SW480 (cell line): ENCODE measurements at places on chromosomes 3 and 15.
A peak's percentile ranks its signal among the peaks of the same experiment; 100 is the strongest.

- DNase-seq, result no peak
These were observed 167.3 kb downstream of the NECTIN3 start for GRCh38 chr3:111238885-111239284.

DNA sequence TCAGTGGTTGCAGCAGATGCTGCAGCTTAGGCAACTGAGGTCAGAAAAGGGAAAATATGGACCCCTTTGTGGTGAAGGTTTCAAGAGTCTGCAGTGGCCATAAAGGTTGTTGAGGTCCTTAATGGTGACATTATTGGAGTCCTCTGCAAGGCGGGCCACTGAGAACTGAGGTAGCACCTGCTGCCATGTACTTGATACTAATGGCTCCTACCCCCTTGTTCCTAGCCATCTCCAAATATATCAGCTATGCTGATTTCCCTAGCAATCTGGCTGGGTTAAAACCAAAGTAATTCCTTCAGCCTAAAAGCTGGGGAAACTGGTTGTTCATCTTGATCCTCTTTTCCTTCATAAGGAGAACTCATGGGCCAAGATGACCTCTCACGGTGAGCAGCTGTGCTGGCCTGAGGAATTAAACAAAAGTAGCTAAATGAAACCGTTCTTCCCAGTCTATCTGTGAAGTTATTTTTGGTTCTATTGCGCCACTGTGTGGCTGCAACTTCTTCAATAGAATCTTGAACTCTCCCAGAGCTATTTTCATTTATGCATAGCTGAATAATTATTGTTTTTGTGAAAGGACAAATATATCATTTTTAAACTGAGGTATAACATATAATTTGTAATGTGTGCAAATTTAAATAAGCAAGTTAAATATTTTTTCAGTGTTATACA is 76.1 kb upstream of the PLSCR4 start:
- peak; percentile 13 for DNase-seq

DNA sequence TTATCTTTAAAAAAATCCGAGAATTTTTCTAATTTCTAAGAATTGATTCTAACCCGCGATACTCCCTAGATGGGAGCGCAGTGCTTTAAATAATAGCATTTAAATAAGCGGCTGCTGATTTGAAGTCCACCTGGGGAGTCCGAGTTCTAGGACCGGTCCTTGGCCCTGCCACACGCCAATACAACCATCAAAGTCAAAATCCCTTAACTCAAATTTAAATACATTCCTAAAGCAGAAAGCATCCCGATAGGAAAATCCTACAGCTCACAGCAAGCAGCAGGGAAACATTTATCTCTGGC is 508 bp upstream of the ECT2 start:
- no peak for DNase-seq

- DNase-seq, result no peak
These were observed 53.4 kb downstream of the USP13 start for GRCh38 chr3:179706233-179706632.

DNA sequence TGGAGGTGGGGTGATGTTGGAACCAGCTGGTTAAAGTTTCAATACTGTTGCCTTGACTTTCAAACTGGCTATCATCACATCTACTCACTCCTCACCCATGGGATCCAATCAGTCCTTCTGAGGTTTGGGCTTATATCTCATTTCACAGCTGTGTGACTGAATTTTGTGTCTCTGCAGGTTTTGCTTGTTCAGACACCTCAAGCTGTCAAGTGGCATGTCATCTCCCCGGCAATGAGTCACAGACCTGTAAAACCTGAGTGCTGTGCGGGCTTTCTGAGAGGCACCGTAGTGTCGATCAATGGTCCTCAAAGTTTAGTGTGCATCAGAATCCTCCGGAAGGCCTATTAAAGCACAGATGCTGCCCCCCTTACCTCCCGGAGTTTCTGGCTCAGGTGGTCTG is 86.4 kb upstream of the RORA start:
- no peak for DNase-seq

DNA sequence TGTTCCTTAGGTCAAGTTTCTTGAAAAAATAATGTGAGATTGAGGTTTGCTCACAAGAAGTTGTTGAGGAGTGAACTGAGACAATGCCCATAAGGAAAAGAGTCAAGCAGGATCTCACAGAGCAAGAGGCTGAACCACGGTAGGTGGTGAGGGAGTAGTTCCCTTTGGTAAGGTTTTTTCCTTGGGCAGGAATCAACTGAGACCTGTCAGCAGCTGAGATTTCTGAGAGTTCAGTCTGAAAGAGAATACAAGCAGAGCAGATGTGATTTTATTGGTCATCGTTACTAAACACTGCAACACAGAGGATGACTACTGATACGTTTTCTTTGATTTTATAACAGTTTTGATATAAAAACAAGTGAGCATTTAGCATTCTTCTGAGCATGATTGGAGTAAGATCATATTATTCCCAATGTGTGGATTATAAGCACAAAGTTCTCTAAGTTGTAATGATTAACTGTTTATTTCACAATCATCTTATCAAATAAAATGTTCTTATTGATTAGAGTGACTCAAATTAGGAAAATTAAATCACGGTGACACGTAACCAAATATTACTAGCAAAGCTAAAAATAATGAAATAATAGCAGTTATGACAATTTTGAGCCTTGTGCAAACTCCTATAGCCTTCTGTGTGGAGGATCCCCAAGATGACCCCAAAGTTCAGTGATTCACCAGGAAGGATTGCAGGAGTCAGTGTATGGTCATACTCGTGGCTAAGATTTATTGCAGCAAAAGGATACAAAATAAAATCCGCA is 346.2 kb upstream of the ZNF717 start:
- no peak for DNase-seq

DNA sequence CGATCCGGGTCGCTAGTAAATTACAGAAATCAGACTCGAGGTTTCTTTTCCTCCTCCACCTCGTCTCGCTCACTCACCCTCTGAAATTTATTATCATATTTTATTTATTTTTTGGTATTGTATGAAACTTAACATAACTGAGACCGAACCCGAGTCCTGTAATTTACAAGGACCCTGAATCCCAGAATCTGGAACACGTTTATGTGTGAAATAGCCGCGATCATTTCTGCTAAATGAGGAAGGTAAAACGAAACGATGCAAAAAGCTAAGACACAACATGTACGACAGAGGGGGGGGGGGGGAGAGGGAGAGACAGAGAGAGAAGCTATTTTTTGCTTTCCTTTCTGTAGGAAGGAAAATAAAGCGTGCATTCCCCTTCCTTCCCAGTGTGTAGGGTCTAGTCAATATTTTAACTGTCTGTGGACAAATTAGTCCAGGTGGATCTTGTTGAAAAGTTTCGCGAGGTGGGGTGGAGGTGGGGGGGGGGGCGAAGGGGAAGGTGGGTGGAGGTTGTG is 1.6 kb downstream of the BBX start:
- peak; percentile 29 for DNase-seq

GRCh38 chr3:164927728-164928127 is 150.6 kb downstream of the SI start:
- no peak for DNase-seq

DNA sequence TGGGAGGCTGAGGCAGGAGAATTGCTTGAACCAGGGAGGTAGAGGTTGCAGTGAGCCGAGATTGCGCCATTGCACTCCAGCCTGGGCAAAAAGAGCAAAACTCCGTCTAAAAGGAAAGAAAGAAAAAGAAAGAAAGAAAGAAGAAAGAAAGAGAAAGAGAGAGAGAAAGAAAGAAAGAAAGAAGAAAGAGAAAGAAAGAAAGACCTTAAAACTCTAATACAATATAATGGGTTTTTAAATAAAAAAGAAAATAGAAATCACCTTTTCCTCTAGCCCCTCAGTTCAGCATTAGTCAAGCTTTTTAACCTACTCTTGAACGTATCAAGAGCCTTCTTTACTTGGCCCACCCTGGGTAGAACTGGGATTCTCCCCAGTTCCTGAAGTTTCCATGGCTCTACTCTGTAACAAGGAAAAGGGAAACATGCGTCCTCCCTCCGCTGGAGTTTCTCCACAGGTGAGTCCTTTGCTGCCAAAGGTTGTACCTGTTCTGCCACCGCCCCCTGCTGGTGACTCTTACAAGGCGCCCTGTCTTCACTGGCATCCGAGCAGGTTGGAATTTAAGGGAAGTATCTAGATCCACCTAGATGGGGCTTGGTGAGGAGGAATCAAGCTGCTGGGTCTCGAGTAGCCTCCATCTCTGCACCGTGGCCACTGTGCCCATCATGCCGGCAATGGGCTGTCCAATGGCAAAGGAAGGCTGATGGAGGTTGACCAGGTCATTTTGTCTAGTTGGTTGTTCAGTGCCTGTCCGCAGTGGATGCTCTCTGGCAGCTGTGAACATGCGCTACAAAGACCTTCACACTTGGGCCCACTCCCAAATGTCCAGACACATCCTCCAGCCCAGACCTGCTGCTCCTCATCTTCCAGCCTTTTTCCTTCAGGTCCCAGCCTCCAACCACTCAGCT is 20.6 kb upstream of the EPHB3 start:
- DNase-seq, result peak; percentile 87

GRCh38 chr15:75407083-75407482 is 38.7 kb upstream of the MAN2C1 start:
- no peak for DNase-seq

GRCh38 chr3:156417559-156418132 is 137.3 kb downstream of the SSR3 start:
- DNase-seq, result no peak

DNA sequence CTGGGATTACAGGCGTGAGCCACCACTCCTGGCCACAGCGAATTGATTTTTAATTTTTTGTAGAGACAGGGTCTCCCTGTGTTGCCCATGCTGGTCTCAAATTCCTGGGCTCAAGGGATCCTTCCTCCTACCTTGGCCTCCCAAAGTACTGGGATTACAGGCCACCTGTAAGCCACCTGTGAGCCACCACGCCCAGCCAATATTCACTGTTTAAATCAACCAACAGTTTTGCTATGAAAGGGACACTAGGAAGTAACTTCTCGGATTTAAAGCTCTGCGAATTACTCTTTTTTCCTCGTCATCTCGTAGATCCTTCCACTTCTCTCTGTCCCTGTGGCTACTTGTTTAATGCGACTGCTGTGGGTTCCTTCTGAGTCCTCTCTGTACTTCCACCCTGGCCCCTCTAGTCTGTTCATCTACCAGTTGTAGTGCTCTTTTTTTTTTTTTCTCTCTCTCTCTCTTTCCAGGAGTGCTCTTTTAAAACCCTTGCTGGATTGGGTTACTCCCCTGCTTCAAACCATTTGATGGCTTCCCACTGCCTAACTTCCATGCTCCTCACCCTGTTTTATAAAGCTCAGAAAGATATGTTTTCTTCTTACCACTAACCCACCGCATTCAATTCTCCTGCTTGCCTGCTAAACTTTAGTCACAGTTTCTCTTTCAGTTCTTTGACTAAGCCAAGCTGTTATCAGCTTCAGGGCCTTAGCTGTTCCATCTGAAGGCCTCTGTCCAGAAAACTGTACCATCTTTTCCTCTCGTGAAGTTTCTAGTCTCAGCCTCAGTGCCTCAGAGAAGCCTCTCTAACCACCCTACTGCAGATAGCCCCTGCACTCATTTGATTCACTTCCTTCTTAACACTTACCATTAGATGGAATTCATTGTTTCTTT is 12.4 kb downstream of the RTF1 start:
- DNase-seq, result no peak

DNA sequence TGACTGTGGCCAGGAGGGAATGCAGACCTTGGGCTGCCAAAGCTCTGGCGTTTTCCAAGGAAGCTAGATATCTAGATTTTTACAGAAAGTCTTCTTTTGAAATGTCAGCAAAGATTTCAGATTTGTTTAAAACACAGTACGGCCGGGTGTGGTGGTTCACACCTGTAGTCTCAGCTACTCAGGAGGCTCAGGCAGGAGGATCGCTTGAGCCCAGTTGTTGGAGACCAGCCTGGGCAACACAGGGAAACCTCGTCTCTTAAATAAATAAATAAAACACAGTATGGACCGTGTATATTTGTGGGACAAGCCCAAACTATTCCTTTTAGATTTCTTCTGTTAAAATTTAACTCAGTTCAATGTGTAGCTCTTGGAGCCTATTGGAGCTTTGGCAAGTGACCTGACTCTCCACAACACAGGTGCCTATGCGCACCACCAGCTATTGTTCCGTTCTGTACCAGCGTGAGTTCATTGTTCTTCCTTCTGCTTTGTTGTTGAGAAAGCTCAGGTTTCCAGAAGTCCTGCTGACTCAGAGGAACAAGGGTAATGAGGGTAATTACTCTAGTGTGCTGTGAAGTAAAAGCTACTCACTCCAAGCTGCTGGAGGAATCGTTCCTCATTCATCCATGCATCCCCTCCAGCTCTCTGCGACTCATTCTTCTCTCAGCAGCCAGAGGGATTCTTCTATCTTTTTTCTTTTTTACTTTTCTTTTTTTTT is 73.1 kb upstream of the SLC6A6 start:
- peak; percentile 75 for DNase-seq

GRCh38 chr3:81728766-81729544 is 32.5 kb downstream of the GBE1 start:
- no peak for DNase-seq

DNA sequence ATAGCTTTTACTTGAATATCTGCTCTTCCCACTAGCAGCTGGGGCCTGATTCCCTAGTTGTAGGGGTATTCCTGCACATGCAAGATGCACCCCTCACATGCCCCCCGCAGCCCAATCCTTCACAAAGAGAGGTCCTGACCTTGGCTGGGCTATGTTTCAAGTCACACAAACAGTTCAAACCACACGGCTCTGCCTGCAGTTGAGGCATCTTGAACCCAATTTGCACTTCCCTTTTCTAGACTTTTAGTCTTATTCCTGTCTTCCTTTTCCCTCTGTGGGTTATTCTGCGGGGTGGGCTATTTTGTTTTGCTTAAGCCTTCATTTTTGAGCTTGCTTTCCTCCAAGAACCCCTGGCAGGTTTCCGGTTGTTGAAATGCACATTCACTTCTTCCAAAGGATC is 13.3 kb upstream of the CCR1 start:
- DNase-seq, result no peak

GRCh38 chr15:42138411-42138810 is 18.0 kb downstream of the PLA2G4F start:
- DNase-seq, result no peak

GRCh38 chr3:48014358-48014757 is 1.9 kb downstream of the MAP4 start:
- no peak for DNase-seq

- DNase-seq, result no peak
These were observed 12.0 kb downstream of the PARP14 start for GRCh38 chr3:122692674-122693073.

- DNase-seq, result no peak
These were observed 127.6 kb downstream of the RAB11A start for GRCh38 chr15:65996901-65997300.
